ENCODE measurements at places on chromosomes 1 and 21.

- no peak for DNase-seq
Measured at GRCh38 chr1:241507189-241507863, 12.2 kb downstream of the FH start.

DNA sequence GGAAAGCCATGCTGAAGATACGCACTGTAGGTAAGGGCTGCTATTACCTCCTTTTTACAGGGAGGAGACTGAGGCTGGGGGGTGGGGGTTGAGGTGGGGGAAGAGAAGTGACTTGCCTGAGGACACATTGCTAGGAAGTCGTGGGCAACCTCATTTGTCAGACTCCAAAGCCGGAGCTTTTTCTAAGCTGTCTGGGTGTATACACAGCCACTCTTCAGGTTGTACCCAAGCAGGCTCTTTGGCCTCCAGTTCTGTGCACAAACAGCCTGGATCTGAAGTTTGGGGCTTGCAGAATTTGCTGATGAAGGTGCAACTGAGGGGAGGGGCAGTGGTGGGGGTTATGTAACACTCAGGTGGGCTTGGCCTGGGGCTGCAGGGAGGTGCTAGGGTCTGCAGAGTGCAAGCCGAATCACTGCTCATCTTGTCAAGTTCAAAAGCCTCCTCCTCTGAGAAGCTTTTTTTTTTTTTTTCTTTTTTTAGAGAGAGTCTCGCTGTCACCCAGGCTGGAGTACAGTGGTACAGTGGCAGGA lies 16.9 kb downstream of the TINAGL1 start:
- DNase-seq: no peak

GRCh38 chr1:156121457-156121856 lies 6.9 kb downstream of the LMNA start:
- DNase-seq: no peak

GRCh38 chr1:218421531-218421930 lies 76.4 kb downstream of the TGFB2 start:
- DNase-seq: no peak

GRCh38 chr1:155835548-155835947 lies 21.5 kb downstream of the GON4L start:
- no peak for DNase-seq

- peak; percentile 97 for DNase-seq
Measured at GRCh38 chr1:172144445-172145061, 275.9 kb upstream of the C1orf105 start.

- no peak for DNase-seq
Measured at GRCh38 chr1:47780469-47780995, 216.7 kb downstream of the TRABD2B start.

Data from AG09309 (cell line).